ENCODE measurements at places on chromosomes 5 and 9.
A peak's percentile ranks its signal among the peaks of the same experiment; 100 is the strongest.

DNA sequence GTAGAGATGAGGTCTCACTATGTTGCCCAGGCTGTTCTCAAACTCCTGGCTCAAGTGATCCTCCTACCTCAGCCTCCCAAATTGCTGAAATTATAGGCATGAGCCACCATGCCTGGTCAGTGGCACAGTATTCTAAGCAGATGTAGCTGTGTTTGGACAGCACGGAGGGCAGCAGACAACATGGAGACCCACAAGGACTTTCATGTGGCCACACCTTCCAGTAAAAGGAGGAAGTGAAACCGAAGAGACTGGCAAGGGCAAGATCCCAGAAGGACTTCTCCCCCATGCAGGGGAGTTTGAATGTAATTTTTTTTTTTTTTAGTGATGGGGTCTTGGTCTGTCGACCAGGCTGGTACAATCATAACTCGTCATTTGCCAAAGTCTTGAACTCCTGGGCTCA is 172.2 kb downstream of the TRPM3 start:
- DNase-seq: no peak

DNA sequence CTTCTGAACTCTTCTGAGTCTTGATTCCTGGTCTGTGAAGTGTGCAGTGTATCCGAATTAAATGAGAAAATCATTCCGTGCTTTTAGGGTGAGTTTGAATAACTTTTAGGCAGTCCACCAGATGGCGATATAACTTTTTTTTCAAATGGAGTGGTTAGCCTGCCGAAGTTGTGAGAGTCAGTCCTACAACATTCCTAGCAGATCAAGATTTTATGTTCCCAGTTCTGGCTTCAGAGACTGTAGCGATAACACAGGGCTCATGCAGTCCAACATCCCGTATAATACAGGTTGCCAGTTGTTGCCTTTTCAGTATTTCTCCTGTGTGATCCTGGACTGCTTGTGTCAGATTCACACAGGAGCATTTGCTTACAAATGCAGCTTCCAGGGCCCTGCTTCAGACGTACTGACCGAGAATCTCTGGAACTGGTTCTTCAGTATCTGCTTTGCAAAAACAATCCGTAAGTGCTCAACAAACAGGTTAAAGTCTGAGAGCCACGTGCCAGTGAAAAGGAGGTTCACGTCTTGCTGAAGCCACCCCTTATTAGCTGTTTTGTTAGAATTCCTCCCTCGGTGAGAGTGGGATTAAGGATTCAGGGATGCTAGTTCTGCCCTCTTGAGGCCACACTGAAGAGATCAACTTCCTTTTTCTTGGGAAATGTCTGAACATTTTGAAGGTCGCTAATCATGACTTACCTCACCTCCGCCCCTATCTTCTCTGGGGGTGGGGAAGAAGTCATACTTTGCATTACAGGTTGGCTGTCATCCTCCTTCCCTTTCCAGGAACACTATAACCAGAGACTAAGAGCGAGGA is 22.8 kb downstream of the SMIM3 start:
- peak; percentile 75 for DNase-seq

DNA sequence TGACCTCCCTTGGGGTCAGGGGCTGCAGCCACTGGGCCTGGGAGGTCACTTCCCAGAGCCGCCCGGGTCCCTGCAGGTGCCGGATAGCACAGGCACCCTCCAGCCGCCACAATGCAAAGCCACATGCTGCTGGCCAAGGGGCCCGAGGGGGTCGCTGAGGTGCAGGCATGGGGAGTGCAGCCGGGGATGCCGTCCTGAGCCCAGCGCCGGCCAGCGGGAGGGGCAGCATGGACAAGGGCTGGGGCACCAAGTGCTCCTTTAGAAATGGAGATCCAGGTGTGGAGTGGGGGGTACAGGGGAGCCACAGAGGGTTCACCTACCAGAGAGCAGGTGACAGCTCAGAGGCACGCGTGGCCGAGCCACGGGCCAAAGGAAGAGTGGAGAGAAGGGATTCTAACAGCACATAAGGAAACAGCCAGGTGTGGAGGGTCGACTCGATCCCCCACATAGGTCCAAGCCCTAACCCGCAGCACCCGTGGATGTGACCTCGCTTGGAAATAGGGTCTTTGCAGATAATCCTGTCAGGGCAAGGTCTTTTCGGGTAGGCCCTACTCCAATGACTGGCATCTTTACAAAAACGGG is 24.7 kb downstream of the ZDHHC11B start:
- DNase-seq: no peak

- no peak for DNase-seq
Measured at GRCh38 chr5:111493031-111493430, 19.3 kb downstream of the STARD4 start.

DNA sequence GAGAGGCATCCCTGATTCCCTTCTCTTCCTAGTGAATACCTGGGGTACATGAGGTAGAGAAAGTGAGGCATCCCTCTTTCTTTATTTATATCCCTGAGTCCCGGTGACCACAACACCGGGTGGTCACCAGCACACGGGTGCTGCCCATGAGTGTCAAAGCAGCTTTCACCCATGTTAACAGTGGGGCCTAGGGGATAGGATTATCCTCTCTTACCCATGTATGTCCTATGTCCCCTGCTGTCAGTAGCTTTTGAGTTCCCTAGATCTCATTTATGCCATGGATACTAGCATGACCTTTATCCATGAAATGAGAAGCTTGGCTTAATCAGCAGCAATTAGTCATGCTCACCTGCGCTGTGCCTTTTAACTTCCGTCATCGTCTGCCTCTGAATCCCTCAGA is 71.4 kb downstream of the RGMB start:
- no peak for DNase-seq

DNA sequence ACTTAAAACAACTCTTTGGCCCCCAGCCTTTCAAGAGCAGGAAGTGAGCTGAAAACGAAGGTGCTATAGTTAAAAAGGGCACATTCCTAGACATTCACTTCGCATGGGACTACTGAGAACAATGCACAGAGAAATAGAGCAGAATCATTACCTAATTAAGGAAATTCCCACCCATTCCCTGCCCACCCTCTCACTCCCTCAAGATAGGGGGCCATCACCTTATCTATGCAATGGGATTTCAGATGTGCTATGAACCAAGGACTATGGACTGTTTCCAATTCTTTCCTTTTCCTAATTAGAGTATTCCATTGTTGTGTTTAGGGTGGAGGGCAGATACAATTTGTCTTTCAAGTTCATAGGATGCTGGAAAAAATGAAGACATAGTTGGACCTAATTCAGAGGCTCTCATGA is 476.8 kb downstream of the CETN3 start:
- DNase-seq: no peak

GRCh38 chr9:122944960-122945888 is 4.4 kb downstream of the RABGAP1 start:
- no peak for DNase-seq
